ENCODE measurements at places on chromosomes 5 and 9.

DNA sequence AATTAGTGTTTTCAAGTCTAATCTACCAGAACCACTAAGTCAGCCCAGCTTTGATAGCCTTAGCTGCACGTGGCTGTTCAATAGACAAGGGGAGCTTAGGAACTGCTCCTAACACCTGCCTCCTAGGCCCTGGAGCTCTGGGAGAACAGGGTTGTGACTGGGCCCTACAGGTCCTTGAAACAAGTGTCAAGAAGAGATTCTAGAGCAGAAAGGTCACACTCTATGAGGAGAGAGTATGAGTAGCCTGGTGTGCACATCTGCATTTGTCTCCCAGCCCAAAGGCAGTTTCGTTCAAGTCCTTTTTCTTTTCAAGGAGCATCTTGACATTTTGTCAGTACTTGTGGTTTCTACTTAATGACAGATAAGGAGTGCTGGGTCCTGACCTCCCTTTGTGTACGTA, 206.1 kb downstream of the PRELID2 start:
- DNase-seq, result no peak

DNA sequence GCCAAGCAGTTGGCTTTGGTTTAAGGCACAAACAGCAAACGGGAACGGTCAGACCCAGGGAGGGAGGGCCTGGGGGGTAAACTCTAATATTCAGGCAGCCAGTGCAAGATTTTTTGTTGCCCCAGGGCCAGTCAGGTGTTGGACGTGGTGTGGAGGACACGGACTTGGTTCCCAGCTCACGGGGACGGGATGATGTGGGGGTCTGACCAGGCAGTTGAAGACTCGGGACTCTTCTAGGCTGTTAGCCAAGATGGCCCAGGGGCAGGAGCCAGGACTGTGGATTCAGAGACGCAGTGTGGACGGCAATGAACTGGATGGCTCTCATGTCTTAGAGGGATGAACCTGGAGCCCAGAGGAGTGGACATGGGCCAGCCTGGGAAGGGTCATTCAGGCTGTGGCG, 169.2 kb downstream of the C9orf50 start:
- DNase-seq, result no peak

- no peak for DNase-seq
Observed at GRCh38 chr5:178499352-178499751, 90.8 kb downstream of the COL23A1 start.

DNA sequence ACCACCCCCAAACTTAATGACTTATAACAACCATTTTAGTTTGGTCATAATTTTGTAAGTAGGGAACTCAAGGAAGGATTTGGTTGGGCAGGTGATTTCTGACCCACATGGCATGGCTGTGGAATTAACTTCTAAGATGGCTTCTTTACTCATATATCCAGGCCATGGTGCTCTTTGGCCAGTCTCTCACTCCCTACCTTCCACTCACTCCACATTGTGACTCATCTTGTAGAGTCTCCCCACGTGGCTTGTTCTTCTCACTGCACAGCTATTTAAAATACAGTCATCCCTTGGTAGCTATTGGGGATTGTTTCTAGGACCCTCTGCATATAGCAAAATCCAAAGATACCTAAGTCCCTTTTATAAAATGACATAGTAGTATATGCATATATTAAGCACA, 76.6 kb upstream of the MAST4 start:
- DNase-seq, result no peak

DNA sequence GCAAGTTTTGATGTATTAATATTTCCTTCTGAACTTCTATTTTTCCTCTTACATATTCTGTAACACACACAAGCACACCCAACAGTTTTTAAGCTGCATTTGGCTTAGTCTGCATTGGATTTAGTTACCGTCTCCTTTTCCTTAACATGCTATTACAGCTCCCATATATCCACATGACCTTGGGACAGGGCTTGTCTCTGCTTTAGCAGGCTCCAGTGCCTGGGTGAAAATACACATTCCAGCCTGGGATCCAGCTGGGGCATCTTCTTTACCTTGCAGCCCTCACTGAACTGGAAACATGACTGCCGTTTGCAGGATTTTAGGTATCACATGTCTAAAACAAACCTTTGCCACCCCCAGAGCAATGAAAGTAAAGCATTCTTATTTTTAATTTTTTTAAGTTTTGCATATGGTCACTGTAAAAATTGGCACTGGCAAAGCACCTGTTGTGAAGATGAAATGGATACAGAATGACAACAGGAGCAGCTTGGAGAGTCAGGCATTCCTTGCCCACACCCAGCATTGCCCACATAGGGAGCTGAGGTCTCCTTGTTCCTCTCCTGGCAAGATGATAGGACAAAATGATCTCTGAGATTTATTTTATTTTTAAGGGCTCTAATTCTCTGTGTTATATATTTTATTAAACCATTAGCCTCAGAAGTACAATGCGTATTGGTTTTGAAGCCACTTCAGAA, 4.0 kb downstream of the GADD45G start:
- peak; percentile 18 for DNase-seq

Data from right hindlimb (tissue), 1 donor.